ENCODE measurements at places on chromosomes 5 and 9.

GRCh38 chr9:113567361-113568080 is 104.0 kb downstream of the RGS3 start:
- DNase-seq, result no peak

DNA sequence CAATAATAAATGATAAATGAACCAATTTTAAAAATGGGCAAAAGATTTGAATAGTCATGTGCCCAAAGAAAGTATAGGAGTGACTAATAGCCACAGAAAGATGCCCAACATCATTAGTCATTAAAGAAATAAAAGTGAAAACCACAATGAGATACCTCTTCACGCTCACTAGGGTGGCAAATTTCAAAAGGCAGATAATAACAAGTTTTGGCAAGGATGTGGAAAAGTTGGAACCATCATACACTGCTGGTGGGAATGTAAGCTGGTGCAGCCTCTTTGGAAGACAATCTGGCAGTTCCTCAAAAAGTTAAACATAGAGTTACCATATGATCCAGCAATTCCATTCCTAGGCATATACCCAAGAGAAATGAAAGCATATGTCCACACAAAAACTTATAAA is 1819.8 kb downstream of the MAT2B start:
- DNase-seq, result no peak

- DNase-seq, result peak; percentile 75
Observed at GRCh38 chr9:27472195-27472594, 51.9 kb upstream of the IFNK start.

- no peak for DNase-seq
Observed at GRCh38 chr5:96125231-96125891, 163.7 kb upstream of the ELL2 start.

DNA sequence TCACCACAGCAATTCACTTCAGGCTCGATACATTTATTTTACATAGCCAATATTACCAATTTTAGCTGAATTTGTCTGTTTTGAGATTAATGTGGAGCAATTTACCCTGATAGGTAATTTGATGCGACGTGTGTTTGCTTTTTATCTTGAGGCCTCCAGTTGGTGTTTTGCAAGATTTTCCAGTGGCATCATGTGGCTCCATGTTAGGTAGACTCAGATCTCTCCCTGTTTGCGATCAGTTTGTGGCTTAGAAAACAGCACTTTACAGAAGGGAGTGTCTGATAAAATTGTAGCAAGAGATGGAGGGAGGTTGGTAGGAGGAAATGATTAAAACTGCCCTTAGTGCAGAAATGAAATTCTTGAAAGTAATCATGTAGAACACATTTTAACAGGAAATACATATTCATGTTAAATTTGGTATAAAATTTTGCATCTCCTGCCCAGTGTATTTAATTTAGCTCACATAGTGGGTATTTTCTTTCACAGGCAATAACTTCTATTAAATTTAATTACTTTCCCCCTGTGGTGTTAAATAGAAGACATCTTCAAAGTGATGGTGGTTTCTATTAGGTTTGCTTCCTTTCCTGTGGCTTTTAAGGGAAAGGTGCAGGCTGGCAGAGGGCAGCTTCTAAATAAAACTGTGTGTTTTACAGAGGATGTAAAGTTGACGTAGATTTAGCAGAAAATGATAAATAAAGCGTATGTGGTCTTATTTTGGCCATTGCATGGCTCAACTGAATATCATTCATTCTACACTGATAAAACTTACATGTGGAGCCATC is 135.8 kb downstream of the KDM4C start:
- DNase-seq, result no peak

DNA sequence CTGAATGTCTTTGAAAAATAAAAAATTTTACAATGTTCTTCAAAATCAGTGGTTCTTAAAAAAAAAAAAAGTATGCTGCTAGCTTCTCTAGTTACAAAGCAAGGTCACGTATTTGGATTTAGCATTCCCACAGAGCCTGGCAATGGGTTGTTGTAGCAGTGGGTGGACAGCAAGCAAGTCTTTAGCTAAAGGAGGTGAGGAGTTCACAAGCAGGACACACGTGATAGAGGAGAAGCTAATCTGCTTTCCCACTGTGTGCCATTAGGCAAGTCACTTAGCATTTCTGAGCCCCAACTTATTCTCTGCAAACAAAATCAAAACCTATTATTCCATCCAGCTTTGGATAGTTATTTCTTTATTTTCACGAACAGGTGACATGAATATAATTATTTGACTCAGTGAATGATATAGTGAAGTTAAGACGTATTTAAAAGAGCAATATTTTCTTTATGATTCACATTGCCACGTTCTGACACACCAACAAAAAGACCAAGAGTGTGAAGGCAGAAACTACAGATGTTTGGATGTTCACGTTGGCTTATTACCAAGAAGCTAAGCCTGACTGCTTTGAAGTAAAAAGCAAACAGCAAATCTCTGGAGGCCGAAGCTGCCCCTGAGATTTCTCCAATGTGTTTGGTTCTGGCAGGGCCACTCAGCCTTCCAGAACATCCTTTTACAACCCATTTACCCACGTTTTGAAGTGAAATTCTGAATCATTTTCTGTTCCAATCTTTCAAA is 612.1 kb upstream of the CDH6 start:
- no peak for DNase-seq

GRCh38 chr9:114929201-114929600 is 1.2 kb downstream of the TNFSF8 start:
- DNase-seq, result no peak

DNA sequence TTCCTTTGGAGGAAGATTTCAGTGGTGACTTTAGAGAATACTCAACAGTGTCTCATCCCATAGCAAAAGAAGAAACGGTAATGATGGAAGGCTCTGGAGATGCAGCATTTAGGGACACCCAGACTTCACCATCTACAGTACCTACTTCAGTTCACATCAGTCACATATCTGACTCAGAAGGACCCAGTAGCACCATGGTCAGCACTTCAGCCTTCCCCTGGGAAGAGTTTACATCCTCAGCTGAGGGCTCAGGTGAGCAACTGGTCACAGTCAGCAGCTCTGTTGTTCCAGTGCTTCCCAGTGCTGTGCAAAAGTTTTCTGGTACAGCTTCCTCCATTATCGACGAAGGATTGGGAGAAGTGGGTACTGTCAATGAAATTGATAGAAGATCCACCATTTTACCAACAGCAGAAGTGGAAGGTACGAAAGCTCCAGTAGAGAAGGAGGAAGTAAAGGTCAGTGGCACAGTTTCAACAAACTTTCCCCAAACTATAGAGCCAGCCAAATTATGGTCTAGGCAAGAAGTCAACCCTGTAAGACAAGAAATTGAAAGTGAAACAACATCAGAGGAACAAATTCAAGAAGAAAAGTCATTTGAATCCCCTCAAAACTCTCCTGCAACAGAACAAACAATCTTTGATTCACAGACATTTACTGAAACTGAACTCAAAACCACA is 67.4 kb downstream of the VCAN start:
- DNase-seq, result no peak

DNA sequence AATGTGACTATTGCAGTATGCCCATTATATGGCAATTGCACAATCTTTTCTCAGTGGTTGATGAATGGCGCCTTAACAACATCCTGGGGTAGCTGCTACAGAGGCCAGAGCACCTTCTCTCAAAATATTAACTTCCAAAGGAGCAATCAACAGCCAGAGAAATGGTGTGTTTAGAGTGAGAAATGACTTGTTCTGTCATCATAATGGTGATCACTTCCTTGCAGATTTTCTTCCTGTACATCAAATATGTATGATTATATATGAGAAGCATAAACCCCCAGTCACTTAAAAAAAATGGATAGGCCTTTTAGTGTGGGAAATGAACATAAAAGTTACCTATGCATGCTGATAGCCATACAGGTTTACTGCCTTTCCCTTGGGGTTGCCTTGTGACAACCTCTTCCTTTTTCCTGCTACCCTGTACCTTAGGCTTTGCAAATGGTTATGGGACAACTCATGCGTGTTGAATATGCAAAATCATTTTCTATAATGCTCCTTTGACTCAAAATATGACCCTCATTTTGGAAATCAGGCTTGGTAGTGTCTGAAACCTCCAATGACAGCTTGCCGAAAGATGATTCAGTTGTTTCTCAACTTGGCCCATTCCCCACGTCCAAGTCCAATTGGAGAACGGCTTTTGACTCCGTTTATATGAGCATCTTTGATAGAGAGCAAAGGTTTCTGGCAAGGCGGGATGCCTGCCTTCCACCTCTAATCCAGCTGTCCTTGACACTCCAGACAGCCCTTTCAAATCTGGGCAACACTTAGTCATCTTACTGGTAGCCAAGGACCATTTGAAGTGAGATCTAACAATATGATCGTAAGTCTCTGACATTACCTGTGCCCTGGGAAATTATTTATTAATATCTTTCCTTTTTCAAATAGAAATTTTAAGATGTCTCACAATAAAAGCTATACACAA is 69.3 kb downstream of the SLC1A1 start:
- DNase-seq, result no peak

DNA sequence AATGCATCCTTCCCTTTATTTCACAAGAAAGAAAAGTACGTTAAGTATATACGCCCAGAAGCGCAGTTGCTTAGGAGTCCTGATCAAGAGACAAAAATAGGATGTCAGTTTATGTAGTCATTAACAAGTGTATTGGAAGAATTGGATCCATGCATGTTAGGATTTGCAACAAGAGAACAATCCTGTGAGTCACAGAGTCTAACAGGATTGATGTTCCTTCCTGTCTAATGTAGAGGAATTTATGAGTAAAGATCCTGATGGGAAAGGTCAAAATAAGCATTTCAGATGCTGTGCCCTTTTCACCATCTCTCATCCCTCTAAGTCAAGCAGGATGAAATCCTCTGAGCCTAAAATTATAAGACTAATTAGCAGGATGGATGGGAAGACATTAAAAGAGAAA is 406.0 kb upstream of the GRIA1 start:
- no peak for DNase-seq

GRCh38 chr9:126605792-126606482 is 7.8 kb upstream of the LMX1B start:
- DNase-seq, result no peak

DNA sequence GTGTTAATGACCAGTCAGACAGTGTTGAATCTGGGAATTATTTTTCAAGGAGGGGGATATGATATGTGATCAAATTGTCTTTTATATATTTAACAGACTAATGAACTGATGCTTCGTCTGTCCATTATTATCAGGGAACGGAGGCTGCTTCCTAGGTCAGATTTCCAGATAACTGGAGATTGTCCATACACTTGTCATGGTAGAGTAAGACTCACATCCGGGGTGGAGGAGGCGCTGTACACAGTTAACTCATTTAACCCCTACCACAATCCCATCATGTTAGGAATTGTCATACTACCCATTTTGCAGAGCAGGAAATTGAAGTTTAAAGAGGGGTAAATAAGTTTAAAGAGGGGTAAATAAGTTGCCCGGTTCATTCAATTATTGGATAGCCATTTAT is 55.9 kb downstream of the ARHGAP26 start:
- DNase-seq, result no peak

GRCh38 chr5:81450940-81451339 is 57.0 kb upstream of the ACOT12 start:
- DNase-seq, result no peak

DNA sequence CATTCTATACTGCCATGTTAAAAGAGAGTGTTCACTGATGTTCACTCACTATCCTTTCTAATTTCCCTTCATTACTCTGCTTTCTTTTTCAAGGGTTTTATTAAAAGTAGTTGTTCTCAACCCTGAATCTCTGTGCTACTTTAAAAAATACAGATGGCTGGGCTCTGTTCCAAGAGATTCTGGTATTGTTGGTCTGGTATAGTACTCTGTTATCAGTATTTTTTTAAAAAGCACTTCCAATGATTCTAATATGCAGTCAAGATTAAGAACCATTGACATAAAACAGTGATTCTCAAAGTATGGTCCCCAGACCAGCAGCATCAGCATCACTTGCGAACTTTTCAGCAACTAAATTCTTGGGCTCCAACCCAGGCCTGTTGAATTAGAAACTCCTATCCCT is 77.0 kb upstream of the STARD4 start:
- no peak for DNase-seq

GRCh38 chr5:131515348-131515747 is 119.7 kb downstream of the RAPGEF6 start:
- no peak for DNase-seq
